ENCODE measurements at places on chromosomes 5 and 9.
A peak's percentile ranks its signal among the peaks of the same experiment; 100 is the strongest.

DNA sequence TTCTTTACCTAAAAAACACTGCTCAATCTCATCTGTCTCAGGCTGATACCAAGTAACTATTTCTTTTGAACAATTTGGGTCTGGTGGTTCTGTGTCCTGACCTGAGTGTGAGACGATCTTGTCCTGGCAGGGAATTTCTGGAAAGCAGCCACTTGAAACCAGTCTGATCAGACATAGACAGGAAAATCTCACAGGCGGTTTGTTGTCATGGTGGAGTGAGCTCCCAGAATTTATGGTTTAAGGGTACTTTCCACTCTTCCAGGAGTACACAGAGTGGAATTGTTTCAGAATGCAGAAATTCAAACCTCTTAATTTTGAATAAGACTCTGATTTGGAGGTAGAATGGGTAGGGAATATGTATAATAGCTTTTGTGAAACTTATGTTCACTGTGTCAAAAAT, 268.2 kb downstream of the ISL1 start:
- no peak for DNase-seq

DNA sequence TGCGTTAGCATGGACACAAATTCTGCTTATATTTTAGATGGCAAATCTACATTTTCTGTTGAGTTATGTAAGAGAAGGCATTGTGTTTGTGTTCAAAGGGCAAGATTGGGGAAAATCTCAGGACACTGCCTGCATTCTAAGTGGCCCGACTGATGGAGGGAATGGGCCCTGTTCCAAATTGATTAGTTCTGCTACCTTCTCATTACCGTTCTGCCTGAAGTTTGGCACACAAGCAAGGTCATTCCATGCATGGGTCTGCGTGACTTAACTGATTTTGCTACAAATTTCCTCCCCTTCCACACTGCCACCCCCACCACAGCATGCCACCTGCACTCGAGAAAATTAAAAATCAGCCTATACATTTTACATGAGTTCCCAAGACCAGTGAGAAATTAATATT, 409.9 kb downstream of the BRINP1 start:
- DNase-seq = no peak

DNA sequence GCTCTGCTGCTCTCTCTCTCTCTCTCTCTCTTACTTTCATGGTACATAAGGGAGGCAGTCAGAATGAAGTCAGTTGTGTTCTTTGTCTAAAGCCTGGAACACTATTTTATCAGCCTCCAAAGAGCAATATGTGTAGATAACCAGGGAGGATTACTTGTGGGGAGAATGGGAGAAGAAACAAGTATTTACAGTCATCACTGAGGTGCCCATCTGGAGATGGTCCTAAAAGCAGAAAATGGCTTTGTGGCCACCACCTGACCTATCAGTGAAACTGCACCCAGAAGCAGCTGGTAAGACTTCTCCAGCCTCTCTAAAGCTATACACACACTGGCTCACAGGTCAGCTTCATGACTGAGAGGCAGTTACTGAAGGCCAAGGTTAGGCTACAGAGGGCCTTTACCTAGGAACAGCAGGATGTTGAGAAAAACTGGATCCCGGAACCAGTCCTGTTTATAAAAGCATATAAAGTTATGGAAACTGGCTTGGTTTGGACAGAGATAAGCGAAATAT, 75.1 kb downstream of the MRPS27 start:
- DNase-seq = no peak

DNA sequence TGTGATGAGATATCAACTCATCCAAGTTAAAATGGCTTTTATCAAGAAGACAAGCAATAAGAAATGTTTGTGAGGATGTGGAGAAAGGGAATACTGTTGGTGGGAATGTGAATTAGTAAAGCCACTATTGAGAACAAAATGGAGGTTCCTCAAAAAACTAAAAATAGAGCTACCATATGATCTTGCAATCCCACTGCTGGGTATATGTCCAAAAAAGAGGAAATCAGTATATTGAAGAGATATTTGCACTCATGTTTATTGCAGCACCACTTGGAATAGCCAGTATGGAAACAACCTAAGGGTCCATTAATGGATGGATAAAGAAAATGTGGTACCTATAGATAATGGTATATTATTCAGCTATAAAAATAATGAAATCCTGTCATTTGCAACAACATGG, 25.1 kb downstream of the PPIP5K2 start:
- no peak for DNase-seq

- DNase-seq = no peak
These were observed 3.7 kb upstream of the GM2A start for GRCh38 chr5:151249281-151249680.

GRCh38 chr9:78470216-78470615, 173.3 kb downstream of the PSAT1 start:
- no peak for DNase-seq

- peak; percentile 49 for DNase-seq
These were observed 38.3 kb downstream of the FAM78A start for GRCh38 chr9:131237931-131238401.

DNA sequence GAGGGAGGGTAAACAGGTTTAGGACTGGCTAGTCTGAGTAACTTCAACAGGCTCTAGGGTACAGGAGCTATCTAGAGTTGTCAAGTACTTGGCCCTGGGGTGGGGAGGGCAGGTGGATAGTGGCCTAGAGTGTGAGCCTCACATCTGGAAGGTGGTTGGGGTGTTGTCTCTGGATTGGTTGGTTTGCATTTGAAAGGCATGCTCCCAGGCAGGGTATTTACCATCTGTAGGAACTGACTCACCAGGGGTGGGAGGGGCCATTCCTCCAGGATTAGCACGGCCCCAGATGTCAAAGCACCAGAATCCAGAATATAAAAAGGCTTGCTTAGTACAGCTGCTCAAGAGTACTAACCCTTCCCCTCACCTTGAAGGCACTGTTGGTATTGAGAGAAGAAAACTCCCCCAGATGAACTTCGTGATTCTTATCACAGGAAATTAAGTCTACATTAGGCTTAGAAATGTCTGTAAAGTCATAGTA, 193.3 kb downstream of the NTRK2 start:
- DNase-seq = no peak

- no peak for DNase-seq
These were observed 44.6 kb upstream of the PIK3R1 start for GRCh38 chr5:68170826-68171558.

- DNase-seq = no peak
These were observed 131.4 kb downstream of the CD180 start for GRCh38 chr5:67065237-67065636.

DNA sequence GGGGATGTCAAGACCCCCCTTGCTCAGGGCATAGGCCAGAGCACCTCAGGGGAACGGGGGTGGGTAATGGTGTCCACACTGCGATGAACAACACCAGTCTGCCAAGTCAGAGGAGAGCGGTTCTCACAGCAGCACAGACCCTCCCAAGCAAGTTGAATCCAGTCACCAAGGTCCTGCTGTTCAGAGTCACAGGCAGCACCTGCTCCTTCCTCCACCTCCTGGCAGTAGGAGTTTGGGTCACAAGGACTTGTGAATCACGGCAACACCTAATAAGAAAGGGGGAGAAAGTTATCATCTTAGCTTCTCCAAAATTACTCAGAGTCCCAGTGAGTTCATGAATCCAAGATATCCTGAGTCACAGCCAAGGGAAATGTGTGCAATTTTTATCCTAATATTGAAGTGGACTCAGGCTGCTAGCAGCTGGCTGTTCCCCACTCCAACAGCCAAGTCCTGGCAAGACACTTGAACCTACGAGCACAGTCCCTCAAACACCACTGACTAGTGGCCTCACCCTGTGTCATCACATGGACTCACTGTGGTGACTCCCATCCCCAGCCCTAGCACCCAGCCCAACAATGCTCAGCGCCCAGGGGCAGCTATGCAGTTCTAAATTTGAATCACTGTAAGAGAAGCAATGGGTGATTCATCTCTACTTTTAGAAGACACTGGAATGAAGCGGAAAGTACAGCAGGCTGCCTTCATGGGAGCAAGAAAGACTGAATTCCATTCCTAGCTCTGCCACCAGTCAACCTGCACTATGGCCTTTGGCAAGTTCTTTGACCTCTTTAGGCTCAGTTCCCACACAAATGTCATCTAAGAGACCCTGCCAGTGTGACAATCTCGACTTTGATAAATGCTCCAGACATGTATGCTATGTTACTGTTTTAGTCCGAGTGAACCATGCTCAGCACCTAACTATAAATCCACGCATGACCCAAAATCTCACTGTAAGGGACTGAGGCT, 113.7 kb downstream of the KLHL3 start:
- DNase-seq = no peak

GRCh38 chr5:107772418-107773310, 101.9 kb upstream of the EFNA5 start:
- DNase-seq = no peak

DNA sequence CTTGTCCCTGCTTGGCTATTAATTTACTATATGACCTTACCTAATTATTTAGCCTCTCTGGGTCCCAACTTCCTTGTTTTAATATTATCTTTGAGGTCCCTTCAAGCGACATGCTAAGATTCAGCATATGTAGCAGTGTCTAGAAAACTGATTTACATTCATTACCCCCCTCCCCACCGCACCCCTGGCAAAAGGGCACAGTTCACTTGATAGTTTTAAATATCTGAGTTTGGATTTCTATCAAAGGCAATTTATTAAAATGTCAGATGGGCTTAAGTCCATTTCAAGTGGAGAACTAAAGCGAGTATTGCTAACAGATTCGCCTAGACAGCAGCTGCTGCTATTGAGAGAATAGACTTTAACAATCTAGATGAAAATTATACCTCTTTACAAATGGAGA, 3.9 kb downstream of the CEMIP2 start:
- DNase-seq = no peak

DNA sequence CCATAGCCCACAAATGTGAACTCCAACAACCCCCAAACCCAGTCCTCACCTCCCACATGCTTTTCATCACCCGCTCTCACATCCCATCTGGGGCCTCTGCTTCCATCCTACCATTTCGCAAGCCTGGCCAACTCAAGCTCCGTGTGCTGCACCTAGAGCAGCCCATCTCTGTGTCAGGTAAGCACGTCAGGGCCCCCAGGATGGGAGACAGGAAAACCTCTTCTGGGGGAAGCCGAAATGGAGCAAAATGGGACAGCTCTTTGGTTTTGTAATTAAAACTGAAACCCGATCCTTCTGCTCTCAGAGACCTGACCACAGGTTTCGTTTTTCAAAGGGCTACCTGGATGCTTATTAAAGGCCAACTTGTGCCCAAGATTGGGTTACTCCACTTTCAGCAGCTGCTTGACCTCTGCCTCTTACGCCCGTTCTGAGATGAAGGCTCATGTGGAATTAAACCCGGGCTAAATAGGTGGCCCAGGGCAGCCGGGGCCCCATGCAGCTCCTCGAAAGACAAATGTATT, 287.7 kb downstream of the SLIT3 start:
- DNase-seq = no peak
